ENCODE measurements at places on chromosomes 6 and 20. TPM values are rescaled to one million over a fixed set of nuclear protein-coding genes. Genes with fewer than 3 reads are reported as not detected.

- DNase-seq: no peak
Observed at GRCh38 chr6:51738614-51739013, 348.8 kb downstream of the PKHD1 start.

The HCK gene
- 22.7 TPM for total RNA-seq

DNA sequence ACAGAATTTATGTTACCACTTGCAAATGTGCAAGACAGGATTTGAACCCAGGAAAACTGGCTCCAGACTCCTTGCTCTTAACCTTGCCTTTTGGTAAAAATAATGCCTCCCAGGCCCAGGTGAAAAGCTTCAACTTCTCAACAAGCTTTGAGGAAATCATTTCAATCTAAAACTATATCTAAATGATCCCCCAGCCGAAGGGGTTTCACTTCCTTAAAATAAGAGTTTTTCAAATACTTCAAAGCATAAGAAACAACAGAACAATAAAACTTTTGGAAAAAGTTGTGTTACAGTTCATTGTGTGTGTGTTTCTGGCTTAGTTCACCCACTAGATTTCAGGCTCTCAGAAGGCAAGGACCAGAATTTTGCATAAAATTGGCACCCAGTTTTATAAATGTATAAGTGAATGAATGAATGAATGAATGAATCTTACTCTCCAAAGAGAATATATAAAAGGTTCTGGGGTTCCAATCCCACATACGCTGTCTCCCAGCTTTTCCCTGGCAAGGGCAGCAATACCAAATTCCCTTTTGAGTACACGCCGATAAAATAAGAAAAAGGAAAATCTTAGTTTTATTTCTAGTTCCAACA, 5.4 kb downstream of the OR2H2 start:
- DNase-seq: no peak

The SLC22A7 gene
- total RNA-seq: not detected

DNA sequence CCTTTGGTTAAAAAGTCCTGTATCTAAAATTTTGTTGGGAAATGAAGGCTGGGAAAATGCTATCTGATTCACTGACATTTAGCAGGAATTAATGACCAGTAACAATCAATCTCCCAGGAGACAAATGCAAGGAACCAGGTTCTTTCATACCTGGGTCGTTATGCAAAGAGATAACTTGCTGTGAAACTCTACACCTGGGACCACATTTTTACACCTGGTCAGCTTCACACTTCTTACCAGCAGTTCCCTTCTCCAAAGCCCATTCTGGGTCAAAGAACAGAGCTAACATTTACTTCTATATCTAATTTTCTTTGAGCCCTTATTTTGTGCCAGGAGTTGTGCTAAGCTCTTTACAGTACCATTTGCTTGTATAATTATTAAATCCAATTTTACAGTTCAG, 27.4 kb upstream of the STXBP5 start:
- DNase-seq: no peak

DNA sequence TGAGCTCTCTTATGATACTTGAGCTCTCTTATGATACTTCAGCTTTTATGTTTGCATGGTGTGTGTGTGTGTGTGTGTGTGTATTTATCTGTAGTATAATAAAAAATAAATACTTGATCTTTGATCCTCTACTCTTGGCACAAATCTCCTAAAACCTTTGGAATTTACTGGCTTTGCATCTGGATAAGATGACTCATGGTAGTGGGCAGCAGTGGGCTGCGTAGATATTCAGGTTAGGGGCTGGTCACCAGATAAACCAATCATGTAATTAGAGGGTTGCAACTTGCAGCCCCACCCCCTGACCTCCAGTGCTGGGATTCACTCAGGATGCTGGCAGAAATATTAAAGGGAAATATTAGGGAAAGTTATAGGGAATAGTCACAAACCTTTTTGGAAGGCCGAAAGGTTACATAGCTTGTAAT, 151.9 kb upstream of the COL21A1 start:
- no peak for DNase-seq

- no peak for DNase-seq
Observed at GRCh38 chr6:56483929-56484328, 158.8 kb downstream of the DST start.

GRCh38 chr6:44674226-44675155, 287.0 kb downstream of the CDC5L start:
- no peak for DNase-seq
